ENCODE measurements at places on chromosomes 1 and 21.

DNA sequence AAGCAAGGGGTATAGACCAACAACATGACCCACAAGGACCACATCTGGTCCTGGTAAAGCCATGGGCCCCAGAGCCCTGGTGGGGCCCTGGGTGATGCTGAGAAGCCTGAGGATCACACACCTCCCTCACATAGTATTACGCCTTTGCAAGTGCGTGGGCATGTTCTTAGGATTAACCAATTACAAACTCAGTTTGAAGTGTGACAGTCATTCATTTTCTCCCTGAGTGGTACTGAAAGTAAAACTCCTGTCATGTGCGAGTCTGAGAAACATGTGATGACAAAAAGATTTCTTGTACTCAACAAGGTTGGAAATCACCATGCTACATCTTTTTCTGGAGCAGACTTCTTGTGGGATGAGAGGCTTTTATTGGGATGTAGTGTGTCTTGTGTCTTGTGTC is 315.3 kb upstream of the DUSP10 start:
- DNase-seq = no peak

DNA sequence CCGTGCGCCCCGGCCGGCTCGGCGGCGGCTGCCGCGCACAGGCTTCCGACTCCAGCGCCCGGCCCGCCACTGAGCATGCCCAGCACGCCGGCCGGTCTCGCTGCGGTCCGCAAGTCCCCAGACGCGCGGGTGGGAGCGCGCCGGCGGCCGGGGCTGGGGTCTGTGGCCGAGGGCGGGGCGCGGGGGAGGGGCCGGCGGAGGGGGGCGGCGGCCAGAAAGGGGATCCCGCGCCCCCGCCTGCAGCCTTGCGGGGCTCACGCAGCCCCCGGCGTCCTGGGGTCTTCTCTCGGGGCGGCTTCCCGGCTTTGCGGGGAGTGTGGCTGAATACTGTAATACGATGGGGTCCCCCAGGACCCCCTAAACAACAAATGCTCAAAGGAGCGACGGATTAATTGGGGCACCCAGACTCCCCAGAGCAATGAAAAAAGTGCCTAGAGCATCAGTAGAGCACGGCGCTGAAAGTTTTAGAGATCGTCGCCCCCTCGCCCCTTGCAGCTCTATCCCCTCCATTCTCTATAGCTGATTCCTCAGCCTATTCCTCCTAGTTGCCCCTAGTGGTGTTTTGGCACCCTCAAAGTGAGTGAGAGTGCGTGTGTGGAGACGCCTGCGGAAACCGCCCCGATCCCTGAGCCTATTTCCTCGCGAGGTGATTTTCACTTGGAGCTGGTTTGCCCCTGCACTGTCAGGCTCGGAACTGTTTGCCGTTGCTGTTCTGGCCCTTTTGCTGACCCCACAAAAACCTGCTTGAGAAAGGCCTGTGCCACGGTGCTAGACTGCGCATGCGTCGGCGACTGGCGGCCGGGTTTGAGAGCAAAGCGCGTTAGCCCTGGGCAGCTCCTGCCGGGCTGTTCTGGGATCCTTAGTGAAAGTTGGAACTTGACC is at the start of gene VAV3:
VAV3 (minus strand) TSS at position 71 of the 882 bp plus-strand sequence. CDS start 311 bp downstream, outside the sequence.
- DNase-seq = no peak

DNA sequence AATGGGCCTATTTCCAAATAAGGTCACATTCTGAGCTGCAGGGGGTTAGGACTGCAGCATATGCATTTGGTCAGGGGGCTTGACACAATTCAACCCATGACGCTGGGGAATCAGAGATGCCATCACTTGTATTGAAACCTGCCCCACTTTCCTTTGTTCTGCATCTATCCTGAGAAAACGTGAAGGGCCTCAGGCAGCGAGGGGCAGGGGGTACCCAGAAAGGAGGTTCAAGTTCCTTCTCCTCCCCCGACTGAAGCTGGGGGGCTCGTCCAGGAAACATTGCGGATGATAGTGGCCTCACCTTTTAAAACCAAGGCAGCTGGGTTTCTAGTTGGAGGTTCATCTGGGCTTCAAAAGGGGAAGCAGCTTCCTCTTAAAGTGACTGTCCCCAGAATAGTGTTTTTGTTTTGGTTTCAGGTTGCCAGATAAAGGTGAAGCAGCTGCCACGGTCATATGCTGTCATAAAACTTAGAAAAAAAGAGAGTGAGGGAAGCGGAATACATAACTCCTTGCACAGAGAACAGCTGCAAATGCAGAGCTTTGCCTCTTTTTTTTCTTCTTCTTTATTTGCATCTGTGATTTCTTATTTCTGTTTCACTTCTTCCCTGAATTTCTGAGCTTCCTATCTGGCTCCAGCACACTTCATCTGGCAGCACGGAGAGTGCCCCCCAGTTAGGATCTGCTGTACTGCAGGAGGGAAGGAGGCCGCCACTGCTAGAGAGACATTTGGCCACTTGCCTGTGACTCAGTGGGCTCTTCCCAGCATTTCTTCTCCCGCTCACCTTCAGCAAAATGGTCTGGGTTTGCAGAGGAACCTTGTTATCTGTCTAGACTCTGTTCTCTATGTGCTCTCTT is 142.0 kb downstream of the AJAP1 start:
- no peak for DNase-seq

- peak; percentile 31 for DNase-seq
Observed at GRCh38 chr1:248406721-248407692, 4.2 kb downstream of the OR2T1 start.

DNA sequence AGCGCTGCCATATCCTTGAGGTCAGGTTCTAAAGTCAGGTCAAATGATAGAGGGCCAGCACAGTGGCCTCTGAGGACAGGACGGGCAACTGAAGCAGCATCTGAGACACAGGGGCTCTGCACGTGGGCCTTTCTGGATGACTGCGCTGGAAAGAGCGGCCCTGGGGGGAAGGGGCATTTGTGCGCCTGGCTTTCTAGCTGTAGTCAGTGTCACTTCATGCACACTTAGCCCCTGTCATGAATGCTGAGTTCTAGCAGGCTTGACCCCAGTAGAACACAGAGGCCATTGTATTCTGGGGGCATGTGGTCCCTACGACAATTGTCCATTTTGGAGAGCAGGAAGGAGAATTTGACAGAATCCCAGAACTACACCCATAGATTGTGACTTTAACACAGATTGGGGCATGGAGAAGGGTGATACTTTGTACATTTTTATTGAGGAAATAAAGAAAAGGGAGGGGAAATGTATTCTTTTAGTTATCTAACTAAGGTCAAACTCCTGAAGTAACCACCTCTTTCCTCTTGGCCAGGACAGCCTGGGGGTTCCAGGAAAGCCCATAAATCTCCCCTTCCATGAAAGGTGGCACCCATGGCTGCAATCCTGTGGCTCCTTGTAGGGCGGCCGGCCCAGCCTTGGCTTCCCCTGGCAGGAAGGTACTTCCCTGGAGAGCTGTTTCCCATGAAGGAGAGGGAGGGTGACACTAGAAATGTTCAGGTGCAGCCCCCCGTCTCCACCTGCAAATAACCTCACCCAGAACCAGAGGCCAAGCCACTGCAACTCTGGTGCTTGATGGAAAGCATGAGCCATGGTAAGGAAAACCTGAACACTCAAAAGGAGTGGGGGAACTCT is 34.4 kb downstream of the NTPCR start:
- DNase-seq = no peak

- DNase-seq = no peak
Observed at GRCh38 chr1:207863893-207864535, 46.9 kb downstream of the CD34 start.

DNA sequence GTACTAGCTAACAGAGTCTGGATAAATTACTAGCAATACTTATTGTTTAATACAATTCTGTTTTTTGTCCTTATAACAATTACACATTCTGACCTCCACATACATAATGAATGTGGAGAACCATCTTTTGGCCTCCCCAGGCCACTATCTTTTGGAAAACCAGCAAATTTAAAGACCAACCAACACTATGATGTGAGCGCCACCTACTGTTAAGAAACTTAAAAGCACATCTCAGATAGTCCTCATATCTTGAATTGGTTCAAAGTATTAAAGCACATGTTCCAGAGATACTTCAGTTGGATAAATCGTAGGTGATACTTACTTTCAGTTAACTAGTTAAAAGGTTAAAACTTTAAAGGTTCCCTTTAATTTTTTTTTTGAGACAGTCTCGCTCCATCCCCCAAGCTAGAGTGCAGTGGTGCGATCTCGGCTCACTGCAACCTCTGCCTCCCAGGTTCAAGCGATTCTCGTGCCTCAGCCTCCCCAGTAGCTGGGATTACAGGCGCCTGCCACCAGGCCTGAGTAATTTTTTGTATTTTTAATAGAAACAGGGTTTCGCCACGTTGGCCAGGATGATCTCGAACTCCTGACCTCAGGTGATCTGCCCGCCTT is 29.3 kb upstream of the USP1 start:
- peak; percentile 49 for DNase-seq

DNA sequence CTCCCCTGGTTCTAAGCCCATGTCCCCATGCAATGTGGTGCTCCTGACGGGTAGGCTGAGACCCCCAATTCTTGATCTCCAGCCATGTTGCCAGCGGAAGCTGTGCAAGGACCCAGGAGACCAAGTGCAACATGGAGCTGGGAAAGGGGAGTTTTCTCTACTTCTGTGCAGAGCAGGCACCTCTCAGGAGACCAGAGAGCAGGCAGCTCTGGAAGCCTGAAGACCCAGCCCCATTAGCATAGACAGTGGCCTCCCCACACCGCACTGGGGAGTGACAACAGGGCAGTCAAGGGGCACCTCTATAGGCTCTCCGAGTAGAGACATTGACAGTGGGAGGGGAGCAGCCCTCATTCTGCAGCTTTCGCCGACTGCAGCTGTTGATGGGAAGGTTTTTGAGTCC is 410.2 kb downstream of the MATN1 start:
- no peak for DNase-seq

- peak; percentile 86 for DNase-seq
Observed at GRCh38 chr1:39738622-39739366, at the start of gene PPIE. Gene PPIE, plus strand, starts transcription at chr1:39738882. Its CDS starts 19 bp downstream, at chr1:39738901.

DNA sequence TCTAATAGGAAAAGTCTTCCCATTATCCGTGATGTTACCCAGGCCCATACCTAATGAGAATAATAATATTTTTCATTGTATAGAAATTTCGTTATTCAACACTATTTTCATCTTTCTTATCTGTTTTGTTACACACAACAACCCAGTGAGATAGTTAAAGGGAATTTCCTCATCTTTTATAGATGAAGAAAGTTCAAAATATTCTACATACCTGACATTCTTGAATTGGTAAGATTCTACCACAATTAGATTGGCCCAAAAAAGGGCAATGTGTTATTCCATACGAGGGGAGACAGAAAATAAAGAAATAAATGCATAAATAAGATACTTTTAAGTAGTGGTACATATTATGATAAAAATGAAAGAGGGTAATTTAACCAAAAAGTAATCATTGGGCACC is 405.5 kb upstream of the ADAMTS5 start:
- DNase-seq = no peak

- no peak for DNase-seq
Observed at GRCh38 chr1:27548136-27548853, 55.6 kb downstream of the AHDC1 start.

DNA sequence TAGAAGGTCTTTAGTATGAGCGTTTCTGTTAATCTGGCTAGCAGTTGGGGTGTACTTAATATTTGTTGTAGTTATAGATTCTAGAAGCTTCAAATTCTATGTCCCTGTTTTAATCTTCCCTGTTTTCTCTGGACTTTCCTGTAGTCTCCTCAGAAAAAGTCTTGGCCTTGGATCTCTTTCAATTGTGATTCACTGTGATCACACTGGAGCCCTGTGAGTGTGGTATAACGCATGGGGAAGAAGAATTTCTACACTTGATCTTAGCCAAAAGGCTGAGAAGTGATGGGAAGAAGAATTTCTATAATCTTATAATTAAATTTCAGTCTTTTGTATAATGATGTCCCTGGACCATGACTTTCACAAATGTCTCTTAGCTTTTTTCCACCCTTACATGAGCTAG is 36.7 kb upstream of the COP1 start:
- no peak for DNase-seq

DNA sequence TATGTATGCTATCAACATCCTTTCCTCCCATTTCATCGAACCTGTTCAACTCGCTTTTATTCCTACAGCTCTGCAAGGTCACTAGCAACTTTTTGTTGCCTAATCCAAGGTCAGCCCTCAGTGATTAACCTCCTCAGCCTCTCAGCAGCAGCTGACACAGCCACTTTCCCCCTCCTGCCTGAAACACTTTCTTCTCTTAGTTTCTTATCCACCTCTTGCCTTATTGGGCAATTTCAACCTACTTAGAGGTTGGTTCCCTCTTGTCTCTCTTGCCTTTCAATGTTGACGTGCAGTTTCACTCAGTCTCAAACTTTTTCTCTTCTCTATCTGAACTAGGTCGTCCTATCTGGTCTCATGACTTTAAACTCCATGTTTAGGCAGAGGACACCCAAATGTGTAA is 156.3 kb downstream of the C1orf94 start:
- DNase-seq = no peak

- DNase-seq = no peak
Observed at GRCh38 chr1:221444346-221444745, 297.5 kb downstream of the DUSP10 start.

- DNase-seq = no peak
Observed at GRCh38 chr1:186566140-186566855, 105.4 kb upstream of the PDC start.

GRCh38 chr1:37792943-37793686 is 532 bp upstream of the MANEAL start:
- DNase-seq = no peak

DNA sequence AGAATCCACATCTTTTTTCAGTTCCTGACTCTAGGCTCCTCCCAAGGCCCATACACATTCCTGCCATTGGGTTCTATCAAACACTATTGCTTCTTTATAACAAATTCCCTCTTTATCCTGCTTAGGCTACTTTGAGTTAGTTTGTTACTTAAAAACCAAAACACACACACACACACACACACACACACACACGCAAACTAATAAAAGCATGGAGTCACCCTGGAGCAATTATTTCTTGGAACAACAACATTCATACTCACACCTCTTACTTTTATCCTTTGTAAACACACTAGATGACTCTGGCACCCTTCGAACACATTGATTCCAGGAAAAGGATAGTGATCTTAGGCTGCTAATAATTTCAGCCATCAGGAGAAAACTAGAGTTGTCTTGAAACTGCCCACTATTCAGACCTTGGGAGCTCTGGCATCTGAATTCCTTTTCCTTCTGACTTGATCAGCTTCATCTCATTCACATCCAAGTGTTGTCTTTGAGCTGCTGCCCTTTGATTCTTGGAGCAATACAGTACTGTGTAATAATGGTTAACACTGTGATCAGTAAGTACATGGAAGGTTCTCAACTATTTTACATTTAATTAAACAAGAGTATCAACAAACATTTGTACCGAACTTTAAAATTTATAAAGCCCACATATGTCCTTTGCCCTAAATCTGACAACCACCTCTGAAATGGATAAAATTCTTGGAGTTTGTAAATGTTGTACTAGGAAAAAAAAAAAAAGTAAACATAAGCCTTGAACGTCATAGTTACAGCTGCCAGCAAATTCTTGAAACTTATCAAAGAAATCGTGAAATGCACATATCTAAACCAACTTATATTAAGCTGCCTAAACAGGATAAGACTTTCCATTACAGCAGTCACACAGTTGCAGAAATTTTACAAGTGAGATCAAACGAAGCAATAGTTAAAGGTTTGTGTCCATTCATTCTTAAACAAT is 2.8 kb upstream of the SEC22B start:
- no peak for DNase-seq

- DNase-seq = peak; percentile 94
Observed at GRCh38 chr21:43585924-43586413, 73.3 kb downstream of the HSF2BP start.

- no peak for DNase-seq
Observed at GRCh38 chr21:42848932-42849758, 30.2 kb downstream of the WDR4 start.

GRCh38 chr1:206117151-206117948 is at the start of gene AVPR1B:
Gene AVPR1B, minus strand, starts transcription at chr1:206117388. Its CDS starts 498 bp downstream, at chr1:206116890.
- DNase-seq = peak; percentile 79

- no peak for DNase-seq
Observed at GRCh38 chr1:33997127-33998036, 133.5 kb downstream of the HMGB4 start.

Data from SW480 (cell line).